ENCODE measurements at places on chromosomes 1 and 21. TPM values are rescaled to one million over a fixed set of nuclear protein-coding genes. Genes with fewer than 3 reads are reported as not detected.

DNA sequence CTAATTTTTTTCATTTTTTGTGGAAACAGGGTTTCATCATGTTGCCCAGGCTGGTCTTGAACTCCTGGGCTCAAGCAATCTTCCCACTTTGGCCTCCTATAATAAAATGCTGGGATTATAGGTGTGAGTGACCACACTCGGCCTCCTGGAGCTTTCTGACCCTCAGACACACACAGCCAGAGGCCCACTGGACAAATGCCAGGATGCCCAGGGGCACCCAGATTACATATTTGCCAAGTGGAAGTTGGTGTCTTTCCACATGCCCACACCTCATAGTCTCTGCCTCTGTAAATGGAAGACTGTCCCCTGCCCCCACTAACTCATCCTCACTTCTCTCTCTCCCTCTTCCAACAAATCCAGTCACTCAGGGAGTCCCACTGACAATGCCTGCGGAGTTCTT lies 63.4 kb upstream of the LRP8 start:
- no peak for DNase-seq

DNA sequence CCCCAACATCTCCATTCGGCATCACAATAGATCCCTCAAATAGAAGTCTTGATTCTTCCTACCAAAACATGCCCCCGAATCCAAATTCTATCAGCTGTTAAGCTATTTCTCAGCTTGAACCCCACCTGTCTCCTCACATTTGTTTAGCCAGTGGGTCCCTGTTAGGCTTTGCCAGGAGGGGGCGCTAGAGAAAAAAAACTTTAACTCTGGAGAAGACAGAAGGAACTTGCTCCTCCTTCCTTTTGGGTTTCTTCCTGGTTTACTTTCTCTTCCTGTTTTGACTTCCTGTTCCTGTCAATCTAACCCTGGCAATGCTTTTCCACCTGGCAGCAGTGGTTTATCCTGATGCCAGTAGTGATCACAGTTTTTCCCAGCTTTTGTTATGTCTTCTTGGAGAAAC lies 95.6 kb upstream of the KCNK1 start:
- peak; percentile 69 for DNase-seq

GRCh38 chr1:172843444-172843843 lies 184.5 kb downstream of the FASLG start:
- DNase-seq: no peak

DNA sequence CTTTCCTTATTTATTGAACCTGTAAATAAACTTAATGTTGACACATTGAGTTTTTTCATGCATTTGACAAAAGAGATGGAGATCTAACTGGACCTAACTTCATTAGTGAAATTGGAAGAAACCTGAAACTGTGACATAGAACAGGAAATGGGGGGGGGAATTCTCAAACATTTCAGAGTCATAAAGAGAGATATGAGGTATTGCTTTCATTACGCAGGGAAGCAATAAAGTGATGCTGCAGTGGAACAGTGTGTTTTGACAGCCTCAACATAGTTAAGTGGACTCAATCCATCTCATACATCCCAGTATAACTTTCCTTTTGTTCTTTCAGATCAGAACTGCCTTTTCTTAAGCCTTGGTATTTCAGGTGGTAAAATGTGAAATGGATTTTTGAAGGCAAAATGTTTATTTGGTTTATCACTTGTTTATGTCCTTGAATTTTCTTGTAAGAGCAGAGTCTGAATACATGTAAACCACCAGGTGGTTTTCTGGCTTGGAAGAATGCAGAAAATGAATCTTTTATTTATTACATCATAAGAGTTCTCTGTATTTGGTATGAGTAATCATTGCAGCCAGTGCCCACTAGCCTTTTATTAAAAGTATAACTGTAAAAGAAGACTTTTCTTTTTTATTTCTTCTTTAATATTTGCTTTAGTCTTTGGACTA lies 132.5 kb downstream of the ZNF326 start:
- DNase-seq: no peak

- no peak for DNase-seq
These were observed 68.6 kb downstream of the SPAG17 start for GRCh38 chr1:118116401-118116800.

DNA sequence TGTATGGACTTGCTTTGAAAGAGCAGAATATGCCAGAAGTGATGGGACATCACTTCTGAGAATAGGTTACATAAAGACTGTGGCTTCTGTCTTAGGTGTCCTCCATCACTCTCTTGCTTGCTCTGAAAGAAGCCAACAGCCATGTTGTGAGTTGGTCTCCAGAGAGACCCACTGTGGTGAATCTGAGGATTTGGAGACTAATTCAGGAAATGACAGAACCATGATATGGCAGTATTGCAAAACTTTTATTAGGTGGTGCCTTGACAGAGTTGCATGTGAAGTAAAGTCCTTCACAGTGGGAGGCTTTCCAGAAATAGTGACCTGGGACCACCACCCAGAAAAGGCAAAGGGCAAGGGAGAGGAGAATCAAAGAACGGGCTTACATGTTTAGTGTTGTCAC lies 628.6 kb downstream of the KCNT2 start:
- DNase-seq: no peak

- DNase-seq: no peak
These were observed 51.7 kb upstream of the BARHL2 start for GRCh38 chr1:90768826-90769225.

DNA sequence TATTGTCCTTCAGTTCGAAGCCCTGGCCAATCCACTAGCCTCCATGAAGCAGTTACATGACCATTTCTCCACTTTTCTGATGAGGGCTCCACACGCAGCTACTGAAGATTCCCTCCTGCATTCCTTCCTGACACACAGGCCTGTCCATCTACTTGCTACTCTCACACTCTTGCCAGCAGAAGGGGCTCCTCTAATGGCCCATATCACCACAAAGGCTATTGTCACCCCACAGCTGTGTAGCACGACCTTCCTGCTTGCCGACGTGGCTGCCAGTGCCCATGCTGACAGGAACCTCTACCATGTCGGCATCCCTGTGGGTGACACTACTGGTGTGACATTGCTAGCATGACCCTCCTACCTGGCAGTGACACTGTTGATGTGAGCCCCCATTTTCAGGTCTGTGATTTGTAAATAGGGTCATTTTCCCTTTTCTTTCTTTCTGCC lies 1528.6 kb upstream of the TPTE start:
- DNase-seq: no peak

The LPAR3 gene
- total RNA-seq: 4.1 TPM

The OR2T29 gene
- not detected for total RNA-seq
